T-helper 9 cell (primary cell): ENCODE measurements at places on chromosomes 16 and 17.

DNA sequence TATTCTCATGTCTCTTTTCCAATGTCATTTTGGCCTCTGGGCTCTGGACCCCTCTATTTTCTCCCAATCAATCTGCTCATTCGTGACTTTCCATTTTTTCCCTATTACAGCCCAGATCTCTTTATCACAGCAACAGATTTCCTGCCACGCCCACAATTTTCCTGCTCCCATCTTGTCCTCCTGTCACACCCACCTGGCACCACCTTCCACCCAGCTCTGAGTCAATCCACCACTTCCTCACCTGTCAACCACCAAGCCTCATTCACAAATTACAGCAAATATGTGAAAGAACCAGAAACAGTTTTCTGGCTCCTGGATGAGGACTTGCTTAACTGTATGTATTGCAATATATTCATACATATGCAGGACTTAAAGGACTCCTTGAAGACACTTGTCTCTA lies 311.3 kb downstream of the GRIN2A start:
- DNase-seq = no peak

DNA sequence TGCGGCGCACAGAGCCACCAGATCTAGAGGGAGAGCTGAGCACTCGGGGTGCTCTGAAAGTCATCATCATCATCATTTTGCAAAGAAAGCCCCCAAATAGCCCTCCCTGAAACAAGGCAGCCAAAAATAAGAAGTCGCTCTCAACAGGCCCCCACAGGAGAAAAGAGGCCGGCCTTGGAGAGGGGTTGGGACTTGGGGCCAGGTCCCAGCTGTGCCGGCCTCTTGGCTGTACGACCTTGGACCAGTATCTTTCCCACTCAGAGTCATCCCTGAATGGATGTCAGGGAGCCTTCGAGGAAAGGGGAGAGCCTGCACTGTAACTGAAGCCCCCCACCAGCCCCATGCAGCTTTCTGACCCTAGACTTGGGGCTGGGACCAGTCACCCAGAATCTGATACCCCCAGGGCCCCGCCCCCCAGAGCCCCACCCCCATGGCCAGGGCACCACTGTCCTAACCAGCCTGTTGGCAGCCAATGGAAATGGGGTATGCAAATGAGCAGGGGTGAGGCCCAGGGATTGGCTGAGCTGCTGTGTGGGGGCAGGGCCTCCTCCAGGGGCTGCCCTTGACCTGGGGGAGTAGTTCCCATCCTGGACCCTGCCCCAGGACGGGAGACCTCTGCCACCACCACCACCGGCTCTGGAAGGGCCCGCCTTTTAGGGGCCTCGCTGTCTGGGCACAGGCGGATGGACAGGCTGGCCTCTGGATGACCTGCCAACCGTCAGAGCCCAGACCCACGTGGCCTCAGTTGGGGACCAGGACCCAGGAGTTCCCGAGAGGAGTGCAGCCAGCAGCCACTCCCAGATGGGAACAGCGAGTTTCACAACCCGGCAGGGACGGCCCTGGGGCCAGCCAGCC lies 15.4 kb downstream of the ZFPM1 start:
- no peak for DNase-seq

DNA sequence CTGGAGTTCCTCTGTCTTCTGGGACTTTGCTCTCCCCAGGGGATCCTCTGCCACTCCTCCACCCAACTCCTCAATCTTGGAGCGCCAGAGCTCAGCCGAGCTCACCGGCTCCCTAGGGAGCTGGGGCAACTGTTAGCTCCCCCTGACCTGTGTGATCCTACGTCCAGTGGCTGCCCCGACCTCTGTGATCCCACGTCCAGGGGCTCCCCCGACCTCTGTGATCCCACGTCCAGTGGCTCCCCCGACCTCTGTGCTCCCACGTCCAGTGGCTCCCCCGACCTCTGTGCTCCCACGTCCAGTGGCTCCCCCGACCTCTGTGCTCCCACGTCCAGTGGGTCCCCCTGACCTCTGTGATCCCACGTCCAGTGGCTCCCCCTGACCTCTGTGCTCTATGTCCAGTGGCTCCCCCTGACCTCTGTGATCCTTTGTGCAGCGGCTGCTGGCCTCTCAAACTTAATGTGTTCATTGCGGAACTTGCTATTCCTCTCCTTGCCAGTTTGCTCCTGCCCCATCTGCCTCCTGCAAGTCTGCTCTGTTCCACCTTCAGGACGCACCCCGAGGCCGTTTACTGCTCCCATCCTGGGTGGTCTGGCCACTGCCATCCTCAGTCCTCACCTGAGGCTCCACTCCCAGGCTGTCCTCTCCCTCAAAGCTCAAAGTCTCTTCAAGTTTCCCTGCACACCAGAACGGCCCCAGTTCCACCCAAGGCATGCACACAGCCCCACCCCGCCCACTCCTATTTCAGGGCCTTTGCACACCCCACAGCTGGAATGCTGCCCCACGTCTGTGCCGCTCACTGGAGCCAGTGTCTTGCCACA lies 2.8 kb downstream of the VPS9D1 start:
- no peak for DNase-seq

- DNase-seq = no peak
Observed at GRCh38 chr17:73603971-73604370, 40.3 kb downstream of the SDK2 start.

- DNase-seq = no peak
Observed at GRCh38 chr16:630815-631405, at the start of gene WFIKKN1. Gene WFIKKN1 (plus strand): TSS chr16:630985. CDS start chr16:631254, 269 bp downstream.

GRCh38 chr16:52265446-52265861 lies 281.5 kb downstream of the TOX3 start:
- no peak for DNase-seq

DNA sequence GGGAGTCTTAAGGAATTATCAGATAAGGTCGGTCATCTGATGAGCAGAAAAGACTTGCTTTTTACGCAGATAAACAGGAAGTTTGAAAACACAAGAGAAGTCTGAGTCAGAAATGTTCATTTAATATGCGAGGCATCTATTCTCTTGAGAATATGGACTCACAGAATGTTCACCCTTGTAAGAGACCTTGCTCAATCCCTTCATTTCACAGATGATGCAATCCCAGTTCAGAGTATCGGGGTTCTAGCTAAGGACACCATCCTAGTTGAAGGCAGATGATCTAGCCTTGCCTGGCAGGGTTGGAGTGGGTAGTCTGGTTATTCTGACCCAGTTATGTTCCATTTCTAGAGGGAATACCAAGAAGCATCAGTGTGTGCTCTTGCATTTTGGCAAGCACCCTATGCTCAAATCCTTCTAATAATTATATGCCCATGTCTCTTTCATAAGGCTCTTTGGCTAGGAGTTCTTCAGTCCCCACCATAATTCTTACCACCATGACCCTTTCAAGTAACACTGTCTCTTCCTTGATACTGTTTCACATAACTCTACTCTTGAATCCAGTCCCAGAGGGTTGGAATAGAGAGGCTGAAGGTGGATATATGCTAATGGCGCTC lies 42.5 kb downstream of the YPEL2 start:
- DNase-seq = no peak

DNA sequence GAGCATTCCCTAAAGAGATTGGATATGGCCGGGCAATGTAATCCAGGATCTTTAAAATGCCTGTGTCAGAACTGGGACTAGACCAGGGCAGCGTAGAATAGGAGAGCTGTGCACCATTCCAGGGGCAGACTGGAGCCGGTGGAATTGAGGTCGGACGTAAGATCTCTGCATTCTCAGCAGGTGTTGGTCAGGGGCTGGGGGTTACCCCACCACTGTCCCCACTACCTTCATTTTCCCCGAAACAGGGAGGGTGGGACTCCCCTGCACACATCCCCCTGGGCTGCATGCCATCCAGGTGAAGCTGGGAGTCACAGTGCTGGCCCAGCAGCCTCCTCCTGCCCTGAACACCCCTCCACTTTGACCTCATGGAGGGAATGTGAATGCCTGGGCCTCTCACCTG lies 17.8 kb downstream of the OSBPL7 start:
- DNase-seq = no peak
